Central memory CD4-positive, alpha-beta T cell (primary cell): ENCODE measurements at places on chromosomes 13 and 19.

GRCh38 chr13:25252752-25253151 is 34.5 kb downstream of the MTMR6 start:
- DNase-seq, result no peak

DNA sequence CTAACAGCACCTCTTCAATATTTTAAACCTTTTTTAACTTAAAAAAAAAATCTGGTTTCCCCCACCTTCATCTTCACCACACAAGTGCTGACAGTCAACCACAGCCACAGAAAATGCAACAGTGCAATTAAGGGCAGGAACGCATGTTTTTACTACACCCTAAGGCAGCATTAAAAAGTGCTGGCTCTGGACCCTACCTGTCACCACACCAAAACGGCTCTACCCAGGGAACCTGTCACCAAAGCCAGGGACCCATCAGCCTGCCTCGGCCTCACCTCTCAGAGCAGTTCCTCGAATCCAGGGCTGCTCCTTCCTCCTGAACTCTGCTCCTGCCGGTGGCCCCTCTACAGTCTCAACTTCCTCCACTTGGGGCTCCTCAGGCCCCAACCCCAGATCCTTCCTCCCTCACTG is 22.5 kb upstream of the SLC35E1 start:
- DNase-seq, result peak; percentile 75

- DNase-seq, result no peak
Measured at GRCh38 chr19:6070207-6070681, 40.1 kb downstream of the RFX2 start.

- DNase-seq, result no peak
Measured at GRCh38 chr19:42159942-42160341, 27.7 kb upstream of the POU2F2 start.

DNA sequence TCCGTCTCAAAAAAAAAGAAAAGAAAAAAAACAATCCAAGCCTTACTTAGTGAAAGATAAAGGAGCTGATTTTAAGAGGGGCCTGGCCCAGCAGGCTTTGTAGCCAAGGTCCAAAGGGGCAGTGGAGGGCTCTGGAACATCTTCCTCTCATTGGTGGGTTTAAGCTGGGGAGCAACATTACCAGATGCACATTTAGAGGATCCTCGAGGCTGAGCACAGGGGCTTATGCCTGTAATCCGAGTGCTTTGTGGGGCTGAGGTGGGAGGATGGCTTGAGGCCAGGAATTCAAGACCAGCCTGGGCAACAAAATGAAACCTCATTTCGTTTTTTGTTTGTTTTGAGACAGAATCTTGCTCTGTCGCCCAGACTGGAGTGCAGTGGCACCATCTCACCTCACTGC is 8.0 kb upstream of the TMEM160 start:
- DNase-seq, result no peak

DNA sequence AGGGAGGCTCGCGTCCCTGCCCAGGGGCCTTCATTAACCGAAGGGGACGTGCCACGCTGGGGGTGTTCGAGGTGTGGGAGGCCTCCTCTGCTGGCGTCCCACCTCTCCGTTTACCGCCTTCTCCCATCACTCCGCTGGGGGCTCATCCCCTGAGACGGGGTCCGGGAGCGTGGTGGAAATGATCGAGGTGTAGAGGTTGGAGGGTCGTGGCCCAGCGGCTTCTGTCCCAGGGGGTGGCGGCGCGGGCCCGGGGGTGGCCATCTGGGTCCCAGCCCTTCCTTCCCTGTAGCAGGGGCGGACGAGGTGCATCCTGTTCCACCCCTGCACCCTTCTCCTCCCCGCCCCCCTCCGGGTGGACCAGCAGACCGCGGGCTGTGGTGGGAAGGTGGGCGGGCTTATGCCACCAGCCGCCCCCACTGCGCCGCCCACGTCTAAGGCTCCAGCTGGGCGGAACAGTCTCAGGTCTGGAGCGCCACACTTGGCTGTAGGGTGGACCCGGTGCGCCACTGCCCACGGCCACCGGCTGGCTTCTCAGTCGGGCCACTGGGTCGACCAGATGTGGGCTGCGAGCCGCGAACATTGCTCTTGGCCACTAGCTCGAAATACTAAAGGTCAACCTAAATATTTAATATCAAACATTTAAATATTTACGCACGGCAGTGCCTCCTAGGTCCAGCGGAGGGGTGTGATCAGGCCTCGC is 69.5 kb downstream of the ZNF723 start:
- no peak for DNase-seq

DNA sequence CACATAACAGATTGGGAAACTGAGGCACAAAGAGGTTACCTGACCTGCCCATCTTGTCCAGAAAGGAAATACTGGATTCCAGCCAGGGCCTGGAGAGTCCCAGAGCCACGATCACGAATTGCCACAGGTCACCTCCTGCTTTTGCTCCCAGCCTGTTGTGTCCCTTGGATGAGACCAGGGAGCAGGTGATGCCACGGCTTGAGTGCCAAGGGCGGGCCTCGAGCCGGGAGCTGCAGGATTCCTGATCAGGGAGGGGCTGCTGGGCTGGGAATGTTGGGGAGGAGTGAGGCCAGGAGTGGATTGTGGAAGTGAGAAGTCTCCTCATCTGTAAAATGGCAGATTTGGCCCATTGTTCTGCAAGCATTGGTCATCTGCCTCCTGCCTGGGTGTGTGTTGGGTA is 29.4 kb downstream of the DNM2 start:
- no peak for DNase-seq

DNA sequence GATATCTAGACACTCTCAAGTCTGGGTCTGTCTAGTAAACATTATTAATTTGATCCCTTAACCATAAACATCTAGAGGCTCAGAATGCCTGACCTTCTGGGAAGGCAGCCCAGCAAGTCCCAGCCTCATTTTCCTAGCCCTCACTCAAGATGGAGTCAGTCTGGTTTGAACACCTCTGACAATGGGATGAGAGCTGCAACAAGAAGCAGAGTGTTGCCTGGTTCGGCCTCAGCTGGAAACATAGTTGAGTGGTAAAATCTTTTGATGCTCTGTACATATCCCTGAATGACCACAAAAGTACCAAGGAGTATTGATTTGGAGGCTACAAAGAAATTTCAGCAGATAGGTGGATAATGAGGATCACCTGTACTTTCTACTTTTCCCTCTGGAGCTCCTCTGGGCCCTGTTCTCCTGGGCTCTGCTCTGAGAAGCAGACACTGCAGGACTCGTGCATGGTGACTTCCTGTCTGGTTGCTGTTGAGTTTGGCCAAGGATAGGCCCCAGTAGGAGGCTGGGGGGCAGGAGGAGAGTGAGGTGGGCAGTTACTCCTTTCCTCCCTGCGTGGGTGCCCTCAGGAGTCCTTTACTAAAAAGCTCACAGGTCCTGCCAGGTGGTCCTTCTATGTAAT is 68.4 kb upstream of the SLC15A1 start:
- DNase-seq, result no peak

DNA sequence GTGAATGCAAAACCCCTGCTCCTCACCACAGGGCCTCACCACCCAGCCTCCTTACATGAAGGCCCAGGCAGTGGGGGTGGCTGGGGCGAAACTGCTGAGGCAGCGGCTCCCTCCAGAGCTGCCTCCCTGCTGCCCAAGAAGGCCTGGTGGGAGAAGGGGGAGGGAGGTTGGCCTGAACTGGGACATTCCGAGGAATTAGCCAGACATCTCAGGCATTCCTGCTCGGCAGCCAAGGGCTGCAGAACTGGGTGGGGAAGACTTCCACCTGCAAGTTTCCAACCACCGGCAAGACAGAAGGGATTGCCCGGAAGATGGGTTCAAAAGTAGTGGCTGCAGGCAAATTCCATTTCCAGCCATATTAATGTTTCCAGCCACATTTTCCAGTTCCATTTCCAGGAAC is 2.3 kb upstream of the PSPN start:
- DNase-seq, result no peak

DNA sequence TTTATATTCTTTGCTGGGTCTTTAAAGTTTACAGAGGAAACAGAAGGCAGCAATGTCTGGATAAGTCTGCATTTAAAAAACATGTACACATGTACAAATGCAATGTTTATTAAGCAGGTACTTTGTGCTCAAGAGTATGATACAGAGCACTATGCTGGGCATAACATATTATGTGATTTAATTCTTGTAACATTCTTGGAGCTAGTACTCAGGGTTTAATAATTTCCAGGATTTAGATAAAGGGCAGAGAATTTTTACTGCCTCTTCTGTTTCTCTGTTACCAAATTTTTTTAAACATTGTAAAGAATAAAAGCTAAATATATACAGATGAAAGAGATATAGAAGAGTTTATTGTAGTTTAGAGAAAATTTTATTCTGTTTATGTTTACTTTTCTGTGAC is 152.7 kb downstream of the ZNF737 start:
- no peak for DNase-seq

GRCh38 chr19:408902-409515 is at the start of gene C2CD4C:
TSS of gene C2CD4C (minus strand) at chr19:409147. CDS start at chr19:408361, 786 bp downstream.
- no peak for DNase-seq

DNA sequence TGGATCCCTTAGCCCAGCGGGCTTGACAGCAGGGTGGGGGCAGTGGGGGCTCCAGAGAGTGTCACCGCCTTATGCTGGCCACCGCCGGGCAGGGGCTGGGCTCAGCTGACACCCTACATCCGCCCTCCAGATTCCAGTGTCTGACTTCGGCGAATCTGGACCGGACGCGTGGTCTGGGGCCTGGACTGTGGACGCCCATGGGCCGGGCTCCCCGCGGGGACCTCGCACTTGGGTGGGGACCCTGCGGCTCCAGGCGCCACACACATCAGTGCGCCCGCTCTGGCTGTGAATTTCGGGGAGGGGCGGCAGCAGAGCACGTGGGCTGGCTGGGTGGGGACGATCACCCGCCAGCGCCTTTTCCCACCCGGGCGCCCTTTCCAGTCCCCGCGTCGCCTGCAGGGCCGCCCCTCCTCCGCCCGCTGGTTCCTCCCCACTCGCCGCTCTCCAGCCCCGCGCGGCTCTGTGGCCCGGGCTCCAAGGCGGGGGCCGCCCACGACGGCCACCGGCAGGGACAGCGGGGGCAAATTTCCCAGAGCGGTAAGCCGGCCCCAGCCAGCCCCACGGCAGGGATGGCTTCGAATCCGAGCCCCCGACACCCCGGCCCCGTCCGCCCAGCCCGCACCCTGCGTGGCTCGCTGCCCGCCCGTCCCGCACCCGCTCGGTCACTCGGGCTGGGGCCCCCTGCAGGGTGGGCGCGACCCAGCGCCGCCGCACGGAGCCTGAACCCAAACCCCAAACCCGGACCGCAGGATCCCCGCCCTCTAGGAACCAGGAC is 23.3 kb upstream of the ZNF99 start:
- DNase-seq, result no peak

DNA sequence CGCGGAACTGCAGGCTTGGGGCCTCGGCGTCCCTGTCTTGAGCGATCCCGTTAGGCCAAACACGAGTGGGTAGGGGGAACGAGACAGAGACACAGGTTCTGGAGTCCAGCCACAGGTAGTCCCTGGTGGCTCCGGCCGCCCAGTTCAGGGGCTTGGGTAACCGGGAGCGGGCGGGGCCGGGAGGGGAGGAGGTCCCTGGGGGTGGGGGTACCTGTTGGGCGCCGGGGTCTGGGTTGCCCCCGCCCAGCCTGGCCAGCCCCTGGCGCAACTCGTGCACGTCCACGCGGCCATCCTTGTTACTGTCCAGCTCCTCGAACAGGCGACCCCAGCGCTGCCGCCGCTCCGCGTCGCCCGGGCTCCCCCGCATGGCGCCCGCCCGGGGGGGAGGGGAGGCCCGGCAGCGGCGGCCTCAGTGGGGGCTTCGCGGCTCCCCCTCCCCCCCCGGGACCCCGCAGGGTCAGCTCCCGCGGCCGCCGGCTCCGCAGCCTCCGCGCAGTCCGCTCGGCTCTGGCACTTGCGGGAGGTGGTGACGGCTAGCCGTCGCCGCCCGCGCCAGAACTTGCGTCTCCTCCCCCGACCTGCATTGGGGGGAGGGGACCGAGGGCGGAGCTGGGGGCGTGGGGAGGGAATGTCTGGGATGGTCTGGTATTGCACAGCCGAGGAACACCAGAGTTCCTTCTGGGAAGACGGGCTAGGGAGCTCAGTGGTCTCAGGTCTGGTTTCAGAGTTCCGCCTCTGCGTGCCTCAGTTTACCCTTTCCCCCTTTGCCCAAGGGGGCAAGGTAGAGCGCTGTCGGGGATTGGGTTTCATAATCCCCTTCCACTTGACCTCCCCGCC is at the start of gene SLC25A23:
Gene SLC25A23, minus strand, starts transcription at position 531 of the 837 bp plus-strand sequence. Its CDS starts 164 bp downstream, at position 367.
- peak; percentile 31 for DNase-seq

DNA sequence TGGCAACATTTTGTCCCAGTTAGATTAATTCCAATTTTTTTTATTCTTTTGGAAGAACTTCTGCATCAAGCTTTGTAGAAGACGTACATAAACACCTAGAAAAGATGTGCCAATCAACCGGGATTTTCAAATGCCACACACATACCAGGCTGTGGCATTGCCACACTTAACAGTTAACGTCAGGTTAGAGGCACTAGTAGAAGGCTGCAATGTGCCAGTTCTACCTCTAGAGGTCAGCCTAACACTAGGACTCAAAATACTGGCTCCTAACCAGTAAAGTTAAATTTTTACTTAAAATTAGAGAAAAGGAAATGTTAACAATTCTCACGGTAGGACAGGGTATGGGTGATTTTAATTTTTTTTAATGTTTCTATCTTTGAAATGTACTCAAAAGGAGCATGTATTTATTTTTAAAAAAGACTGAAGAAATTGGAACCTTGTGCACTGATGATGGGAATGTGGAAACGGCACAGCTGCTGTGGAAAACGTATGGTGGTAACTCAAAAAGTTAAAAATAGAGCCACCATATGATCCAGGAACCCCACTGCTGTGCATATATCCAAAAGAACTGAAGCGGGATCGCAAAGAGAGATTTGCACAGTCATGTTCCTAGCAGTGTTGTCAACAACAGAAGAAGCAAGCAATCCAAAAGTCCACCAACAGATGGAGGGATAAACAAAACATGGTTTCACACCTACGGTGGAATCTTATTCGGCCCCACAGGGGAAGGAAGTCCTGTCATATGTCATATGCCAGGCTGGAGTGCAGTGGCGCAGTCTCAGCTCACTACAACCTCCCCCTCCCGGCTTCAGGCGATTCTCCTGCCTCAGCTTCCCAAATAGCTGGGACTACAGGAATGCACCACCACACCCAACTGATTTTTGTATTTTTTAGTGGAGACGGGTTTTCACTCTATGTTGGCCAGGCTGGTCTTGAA is 30.3 kb downstream of the CRYL1 start:
- peak; percentile 58 for DNase-seq

DNA sequence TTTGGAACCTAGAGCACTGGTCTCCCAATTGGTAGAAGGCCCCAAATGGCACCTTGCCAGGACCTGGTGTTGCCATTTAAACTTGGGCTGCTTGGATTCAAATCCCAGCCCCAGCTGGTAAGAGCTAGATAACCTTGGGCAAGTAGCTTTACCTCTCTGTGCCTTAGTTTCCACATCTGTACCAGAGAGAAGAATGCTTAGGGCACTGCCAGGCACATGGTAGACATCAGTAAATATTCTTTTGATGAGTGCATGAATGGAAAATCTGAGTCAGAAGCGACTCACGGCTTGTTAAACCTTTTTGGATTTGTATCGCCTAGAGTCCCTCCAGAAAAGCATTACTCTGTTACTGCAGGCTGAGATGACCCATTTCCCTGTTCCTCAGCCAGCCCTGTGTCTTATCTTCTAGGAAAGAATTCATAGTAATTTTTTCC is 90.9 kb downstream of the SIPA1L3 start:
- no peak for DNase-seq
